ENCODE measurements at places on chromosomes 11 and 22. TPM values are rescaled to one million over a fixed set of nuclear protein-coding genes. Genes with fewer than 3 reads are reported as not detected.

The THY1 gene
- 89.7 TPM for total RNA-seq

The IGHMBP2 gene
- 14.4 TPM for total RNA-seq

The IGSF9B gene
- 2.2 TPM for total RNA-seq

The CD3D gene
- total RNA-seq: not detected

The PRR14L gene
- 22.5 TPM for total RNA-seq

The LYVE1 gene
- total RNA-seq: 4.6 TPM

The KIAA1671 gene
- 31.8 TPM for total RNA-seq

The GRAMD4 gene
- total RNA-seq: 70.6 TPM

The NTM gene
- total RNA-seq: 64.2 TPM

The ZNF143 gene
- total RNA-seq: 36.3 TPM

The MAPK11 gene
- 2.9 TPM for total RNA-seq

The IL17REL gene
- total RNA-seq: not detected

The PISD gene
- total RNA-seq: 39.5 TPM

The DDX6 gene
- 130 TPM for total RNA-seq

The MYBPC3 gene
- not detected for total RNA-seq

The OR52A5 gene
- total RNA-seq: not detected

The CBLIF gene
- total RNA-seq: not detected

The ARHGEF17 gene
- total RNA-seq: 90.2 TPM

The SLC7A4 gene
- total RNA-seq: 0.30 TPM

The OR51A2 gene
- total RNA-seq: not detected

The OR10W1 gene
- not detected for total RNA-seq

The BAIAP2L2 gene
- total RNA-seq: 0.39 TPM

The GLB1L2 gene
- total RNA-seq: 0.03 TPM

The C22orf42 gene
- total RNA-seq: not detected

The OAF gene
- total RNA-seq: 26.0 TPM

The GAS2 gene
- total RNA-seq: 1.2 TPM

The TMEM45B gene
- total RNA-seq: not detected

The CD3E gene
- not detected for total RNA-seq

The APOA4 gene
- not detected for total RNA-seq

The PIWIL4 gene
- 4.6 TPM for total RNA-seq

The KRTAP5-1 gene
- total RNA-seq: not detected

The CD3G gene
- not detected for total RNA-seq

The NOL12 gene
- 11.3 TPM for total RNA-seq

The PARVG gene
- 0.13 TPM for total RNA-seq

The PDE3B gene
- total RNA-seq: 2.8 TPM

The MGAT3 gene
- total RNA-seq: 1.3 TPM

The VSIG10L2 gene
- not detected for total RNA-seq

The CTSC gene
- 38.1 TPM for total RNA-seq

The BATF2 gene
- total RNA-seq: 0.13 TPM

The SPDYC gene
- not detected for total RNA-seq

The UPK3A gene
- not detected for total RNA-seq

The SMTNL1 gene
- total RNA-seq: not detected

The LRRC32 gene
- total RNA-seq: 45.1 TPM

The MRGPRX3 gene
- not detected for total RNA-seq

The C11orf68 gene
- 31.1 TPM for total RNA-seq

The SPTBN2 gene
- total RNA-seq: 4.6 TPM

The APOA5 gene
- total RNA-seq: not detected

The RCE1 gene
- 14.9 TPM for total RNA-seq

The SLC22A6 gene
- not detected for total RNA-seq

The RAG1 gene
- total RNA-seq: 0.65 TPM

The ACCSL gene
- not detected for total RNA-seq

The TSG101 gene
- total RNA-seq: 51.7 TPM

The TM7SF2 gene
- 12.6 TPM for total RNA-seq

The EHF gene
- 0.20 TPM for total RNA-seq

All from smooth muscle cell of the pulmonary artery (primary cell).